Stimulated activated CD4-positive, alpha-beta T cell treated with anti-CD3 and anti-CD28 coated beads, Interleukin-15, amount 100 ng/mL, for 48 hours (primary cell): ENCODE measurements at places on chromosomes 5 and 9.

GRCh38 chr5:176901260-176902101 is 2.3 kb upstream of the HK3 start:
- DNase-seq, result peak; percentile 9

DNA sequence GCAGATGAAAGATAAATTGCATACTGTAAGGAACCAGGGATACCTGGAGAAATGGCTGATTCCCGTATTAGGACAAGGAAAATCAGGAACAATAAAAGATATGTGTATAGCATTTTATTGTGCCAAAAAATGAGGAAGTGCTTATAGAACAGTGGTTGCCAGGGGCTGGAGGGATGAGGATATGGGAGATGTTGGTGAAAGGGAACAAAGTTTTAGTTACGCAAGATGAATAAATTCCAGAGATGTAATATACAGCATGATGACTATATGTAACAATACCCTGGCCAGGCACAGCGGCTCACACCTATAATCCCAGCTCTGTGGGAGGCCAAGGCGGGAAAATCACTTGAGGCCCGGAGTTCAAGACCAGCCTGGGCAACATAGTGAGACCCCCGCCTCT is 101.8 kb downstream of the CDK5RAP2 start:
- DNase-seq, result no peak

DNA sequence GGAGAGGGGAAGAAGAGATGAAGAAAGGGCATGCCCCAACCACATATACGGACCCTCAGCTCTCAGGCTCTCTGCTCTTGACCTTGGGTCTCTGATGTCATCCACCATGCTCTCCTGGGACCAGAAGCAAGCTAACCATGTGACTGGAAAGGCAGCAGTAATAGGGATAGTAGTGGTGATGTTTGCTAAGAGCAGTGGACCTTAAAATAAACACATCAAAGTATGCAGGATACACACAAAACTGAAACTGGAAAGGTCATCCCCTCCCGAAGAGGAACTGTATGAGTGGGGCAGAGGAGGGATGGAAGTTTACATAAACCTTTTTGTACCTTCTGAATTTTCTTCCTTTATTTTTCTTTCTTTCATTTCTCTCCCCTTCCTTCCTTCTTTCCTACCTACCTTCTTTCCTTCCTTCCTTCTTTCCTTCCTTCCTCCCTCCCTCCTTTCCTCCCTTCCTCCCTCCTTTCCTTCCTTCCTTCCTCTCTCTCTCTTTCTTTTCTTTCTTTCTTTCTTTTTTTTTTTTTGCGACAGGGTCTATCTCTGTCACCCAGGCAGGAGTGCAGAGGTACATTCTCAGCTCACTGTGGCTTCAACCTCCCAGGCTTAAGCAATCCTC is 8.1 kb upstream of the PTPN3 start:
- no peak for DNase-seq

DNA sequence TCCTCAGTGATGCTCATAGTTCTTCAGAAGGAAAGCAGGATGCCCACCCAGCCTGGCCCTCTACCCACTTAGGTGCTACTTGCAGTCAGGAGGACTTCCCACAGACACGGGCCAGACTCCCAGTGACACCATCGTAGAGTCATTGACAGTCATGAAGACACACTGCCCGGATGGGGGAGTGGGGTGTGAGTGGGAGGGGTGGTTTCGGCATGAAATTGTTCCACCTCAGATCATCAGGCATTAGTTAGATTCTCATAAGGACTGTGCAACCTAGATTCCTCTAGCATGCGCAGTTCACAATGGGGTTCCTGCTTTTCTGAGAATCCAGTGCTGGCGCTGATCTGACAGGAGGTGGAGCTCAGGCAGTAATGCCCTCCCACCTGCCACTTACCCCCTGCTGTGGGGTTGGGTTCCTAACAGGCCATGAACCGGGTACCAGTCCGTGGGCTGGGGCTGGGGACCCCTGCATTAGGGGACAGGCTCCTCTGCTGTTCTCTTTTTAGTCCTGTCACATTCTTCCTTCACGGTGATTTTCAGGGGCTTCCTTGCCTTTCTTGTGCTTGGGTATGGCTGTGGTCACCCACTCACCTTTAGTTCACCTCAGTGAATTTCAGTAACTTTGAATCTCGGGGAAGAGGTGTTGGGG is 88.2 kb upstream of the ANKRD55 start:
- DNase-seq, result peak; percentile 46

DNA sequence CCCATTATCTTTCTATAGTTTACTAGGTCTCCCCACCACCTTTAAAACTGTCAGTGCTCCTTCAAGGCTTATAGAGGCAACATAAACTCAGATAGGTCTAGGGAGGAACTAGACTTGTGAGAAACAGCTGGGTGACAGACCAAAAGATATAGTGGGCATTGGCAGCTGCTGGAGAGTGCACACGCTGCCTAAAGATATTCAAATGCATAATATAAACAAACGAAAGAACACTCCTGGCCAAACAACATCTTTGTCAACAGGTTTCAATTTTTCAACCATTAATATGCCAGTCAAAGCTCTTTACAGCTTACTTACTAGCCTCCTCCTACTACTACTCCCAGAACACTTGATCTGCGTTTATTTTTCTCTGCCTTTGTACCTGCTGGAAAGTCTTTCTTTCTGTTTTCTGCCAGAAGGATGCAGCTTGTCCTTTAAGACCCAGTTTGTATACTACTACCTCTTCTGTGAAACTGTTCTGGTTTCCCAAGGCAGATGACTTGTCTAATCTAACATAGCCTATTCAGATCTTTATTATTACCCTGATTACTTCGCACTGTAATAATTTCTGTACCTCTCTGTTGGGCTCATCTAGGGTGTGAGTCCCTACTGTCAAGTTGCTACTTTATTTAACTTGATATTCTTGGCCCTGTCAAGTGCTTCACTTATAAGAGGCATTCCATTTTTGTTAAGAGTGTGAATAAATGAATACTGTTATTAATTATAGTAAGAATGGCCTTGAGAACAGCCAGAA is 14.3 kb downstream of the KDM3B start:
- no peak for DNase-seq

- DNase-seq, result peak; percentile 54
These were observed 34.9 kb downstream of the CFAP90 start for GRCh38 chr5:7815892-7816534.

DNA sequence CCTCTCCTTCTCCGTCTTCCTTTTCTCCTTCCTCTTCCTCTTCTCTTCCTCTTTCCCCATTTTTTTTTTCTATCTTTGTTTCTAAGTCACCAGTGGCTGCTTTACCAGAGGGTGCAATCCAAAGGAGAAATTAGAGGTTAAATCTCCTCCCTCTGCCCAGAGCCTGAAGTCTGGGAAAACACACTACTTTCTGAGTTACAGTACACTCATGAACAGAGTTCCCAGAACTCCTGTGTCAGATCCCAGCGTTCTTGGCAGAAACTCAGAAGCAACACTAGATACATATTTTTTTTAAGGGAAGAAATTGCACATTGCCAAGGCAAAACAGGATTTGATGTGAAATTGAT is 189.0 kb downstream of the SNCAIP start:
- no peak for DNase-seq

- DNase-seq, result no peak
These were observed 14.9 kb downstream of the BRD3 start for GRCh38 chr9:134052941-134053340.

DNA sequence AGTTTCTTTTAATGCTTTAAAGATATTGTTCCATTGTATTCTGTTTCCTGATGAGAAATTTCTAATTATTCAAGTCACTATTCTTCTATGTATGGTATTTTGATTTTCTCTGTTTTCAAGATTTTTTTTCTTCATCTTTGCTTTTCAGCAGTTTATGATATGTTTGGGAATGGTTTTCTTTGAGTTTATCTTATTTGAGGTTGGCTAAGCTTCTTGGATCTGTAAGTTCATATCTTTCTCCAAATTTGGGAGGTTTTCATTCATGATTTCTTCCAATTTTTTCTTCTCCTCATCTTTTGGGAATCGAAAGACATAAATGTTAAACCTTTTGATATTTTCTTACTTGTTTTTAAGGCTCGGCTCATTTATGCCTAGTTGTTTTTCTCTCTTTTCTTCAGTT is 184.9 kb downstream of the ZSWIM6 start:
- DNase-seq, result no peak

DNA sequence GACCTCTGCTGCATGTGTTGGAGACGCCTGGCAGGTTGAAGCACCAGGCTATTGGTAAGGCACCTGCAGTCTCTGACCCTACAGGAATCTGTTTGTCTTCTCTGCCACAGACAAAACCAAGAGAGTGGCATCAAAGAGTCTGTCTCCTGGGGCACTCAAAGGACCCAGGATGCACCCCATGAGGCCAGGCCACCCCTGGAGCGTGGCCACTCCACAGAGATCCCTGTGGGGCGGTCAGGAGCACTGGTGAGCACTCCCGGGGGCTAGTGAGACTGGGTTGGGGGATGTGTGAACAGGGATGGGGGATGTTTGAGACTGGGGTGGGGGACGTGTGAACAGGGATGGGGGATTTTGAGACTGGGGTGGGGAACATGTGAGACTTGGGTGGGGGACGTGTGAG is 240.3 kb downstream of the CACNA1B start:
- DNase-seq, result no peak

DNA sequence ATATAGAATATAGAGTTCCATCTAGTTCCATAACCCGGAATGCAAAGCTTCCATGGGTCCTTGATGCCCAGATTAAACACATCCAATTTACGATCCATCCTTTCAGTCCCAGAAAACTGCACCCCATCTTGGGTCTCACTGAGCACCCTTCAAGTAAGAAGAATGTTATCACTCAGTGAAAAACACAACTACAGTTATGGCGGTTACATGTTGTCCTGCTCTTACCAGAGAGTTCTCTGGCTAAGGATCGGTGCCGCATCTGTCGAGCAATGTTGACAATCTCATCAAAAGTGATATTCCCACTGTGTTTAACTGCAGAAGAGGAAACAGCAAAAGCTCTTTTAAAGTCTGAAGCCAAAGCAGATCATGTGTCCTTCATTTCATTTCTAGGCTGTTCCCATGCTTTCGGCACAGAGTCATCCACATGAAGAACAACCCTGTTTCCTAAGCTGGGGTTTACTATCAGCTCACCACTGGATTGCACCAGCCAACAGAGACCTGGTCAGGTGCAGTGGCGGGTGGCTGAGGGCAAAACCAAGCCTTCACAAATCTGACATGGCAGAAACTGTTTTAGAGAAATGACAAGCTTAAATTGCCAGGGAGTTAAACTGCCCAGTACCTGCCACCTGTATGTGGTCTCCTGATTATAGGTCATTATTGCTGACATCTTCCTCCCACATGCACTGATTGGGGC is 2.9 kb downstream of the RPL12 start:
- DNase-seq, result no peak

DNA sequence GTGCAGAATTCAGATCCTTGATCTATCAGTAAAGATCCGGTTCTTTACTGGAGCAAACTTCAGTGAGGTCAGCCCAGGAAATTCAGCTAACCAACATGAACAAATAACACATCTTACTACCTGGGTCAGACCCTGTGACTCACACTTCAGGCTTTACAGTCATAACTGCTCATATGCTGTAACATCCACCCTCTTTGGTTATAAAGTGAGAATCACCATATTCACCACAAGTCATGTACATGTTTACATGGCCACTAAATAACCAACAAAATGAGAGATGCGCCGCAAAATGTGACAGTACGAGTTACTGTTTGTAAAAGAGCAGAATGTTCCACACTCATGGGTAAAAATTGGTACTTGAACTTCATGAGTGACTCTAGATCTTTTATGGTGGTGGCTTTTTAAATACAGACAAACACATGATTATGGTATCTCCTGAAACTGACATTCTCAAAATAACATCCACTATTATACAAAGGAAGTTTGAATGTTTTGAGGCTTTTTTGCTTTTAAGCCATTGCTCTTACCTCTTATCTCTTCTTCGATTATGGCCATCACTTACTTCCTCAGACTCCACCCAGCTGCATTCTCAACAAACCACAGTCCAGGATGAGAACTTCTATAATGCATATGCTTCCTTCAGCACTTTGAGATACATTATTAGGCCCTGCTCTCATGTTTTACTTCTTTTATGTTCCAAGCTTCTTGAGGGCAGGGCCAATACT is 516.6 kb downstream of the RAB3C start:
- no peak for DNase-seq

DNA sequence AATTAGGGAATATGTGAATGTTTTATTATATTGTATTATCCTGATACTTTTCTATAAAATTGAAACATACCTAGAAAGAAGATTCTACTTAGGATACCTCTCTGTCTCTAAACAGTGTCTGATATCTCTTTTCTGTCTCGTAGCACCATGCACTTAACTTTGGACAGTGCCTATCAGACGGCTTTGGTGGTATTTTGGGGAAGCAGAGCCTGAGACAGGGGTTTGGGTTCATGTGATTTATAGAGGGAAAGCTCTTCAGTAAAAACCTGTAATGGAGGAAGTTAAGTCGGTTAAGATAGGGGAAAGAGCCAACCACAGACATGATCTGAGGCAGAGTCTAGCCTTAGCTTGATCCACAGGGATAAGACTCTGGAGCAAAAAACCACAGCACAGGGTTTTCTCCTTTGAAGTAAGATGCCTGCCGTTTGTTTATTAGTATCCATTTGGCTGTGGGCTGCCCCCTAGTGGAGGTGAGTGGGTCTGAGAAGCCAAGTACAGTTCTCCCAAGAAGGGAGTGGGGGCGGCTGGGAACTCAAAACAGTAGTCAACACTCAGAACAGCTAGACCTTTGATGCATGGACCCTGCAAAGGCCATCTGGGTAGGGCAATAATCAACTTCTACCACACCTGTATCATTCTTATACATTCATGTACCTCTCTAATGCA is 141.2 kb upstream of the ASTN2 start:
- peak; percentile 24 for DNase-seq

GRCh38 chr9:3040761-3041160 is 196.9 kb upstream of the PUM3 start:
- DNase-seq, result no peak

GRCh38 chr9:21711504-21711903 is 90.9 kb upstream of the MTAP start:
- DNase-seq, result no peak

- DNase-seq, result no peak
These were observed 201.0 kb downstream of the OSTF1 start for GRCh38 chr9:75289332-75289731.

DNA sequence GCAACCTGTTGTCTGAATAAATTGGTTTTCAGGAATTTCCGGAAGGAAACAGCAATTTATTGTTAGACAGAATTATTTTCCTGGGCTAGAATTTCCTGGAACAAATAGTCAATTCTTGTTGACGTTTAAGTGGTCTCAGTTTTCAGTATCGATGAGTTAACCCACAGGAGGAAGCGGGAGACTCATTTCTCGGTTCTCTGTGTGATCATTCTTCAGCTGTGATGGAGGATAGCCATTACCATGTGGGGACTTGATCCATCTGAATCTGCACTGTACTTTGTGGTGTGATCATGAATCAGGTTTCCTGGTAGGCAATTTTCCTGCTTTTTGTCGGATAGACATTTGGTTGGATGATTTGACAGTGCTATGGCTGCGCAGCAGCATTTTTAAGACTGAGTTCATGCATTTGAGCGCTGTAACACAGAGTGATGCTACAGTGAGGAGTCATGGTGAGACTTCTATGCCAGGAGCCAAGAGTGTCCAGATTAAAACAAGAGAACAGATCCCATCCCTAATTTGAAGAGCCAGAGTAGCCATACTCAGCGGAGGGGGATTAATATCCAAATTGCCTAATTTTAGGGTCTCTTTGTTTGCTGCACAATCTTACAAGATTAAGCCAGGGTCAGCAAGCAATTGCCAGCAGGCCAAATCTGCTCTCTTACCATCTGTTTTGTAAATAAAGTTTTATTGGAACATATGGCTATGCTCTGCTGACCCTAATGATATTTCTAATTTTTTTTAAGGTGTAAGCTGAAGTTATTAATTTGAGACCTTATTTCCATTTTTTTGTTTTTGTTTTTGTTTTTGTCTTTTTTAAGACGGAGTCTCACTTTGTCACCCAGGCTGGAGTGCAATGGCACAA is 355.9 kb downstream of the RAB3C start:
- no peak for DNase-seq

GRCh38 chr5:139690064-139690802 is 42.1 kb downstream of the CXXC5 start:
- DNase-seq, result no peak
